Effector CD4-positive, alpha-beta T cell (primary cell): ENCODE measurements at places on chromosomes 1 and 21.

GRCh38 chr21:31132574-31133242, 94.4 kb upstream of the KRTAP19-8 start:
- peak; percentile 65 for DNase-seq

GRCh38 chr1:47201179-47201578, 11.3 kb upstream of the PDZK1IP1 start:
- DNase-seq: no peak

GRCh38 chr1:12109901-12110300, 46.8 kb downstream of the TNFRSF8 start:
- no peak for DNase-seq

- no peak for DNase-seq
Observed at GRCh38 chr1:112911506-112912220, 44.3 kb downstream of the SLC16A1 start.

DNA sequence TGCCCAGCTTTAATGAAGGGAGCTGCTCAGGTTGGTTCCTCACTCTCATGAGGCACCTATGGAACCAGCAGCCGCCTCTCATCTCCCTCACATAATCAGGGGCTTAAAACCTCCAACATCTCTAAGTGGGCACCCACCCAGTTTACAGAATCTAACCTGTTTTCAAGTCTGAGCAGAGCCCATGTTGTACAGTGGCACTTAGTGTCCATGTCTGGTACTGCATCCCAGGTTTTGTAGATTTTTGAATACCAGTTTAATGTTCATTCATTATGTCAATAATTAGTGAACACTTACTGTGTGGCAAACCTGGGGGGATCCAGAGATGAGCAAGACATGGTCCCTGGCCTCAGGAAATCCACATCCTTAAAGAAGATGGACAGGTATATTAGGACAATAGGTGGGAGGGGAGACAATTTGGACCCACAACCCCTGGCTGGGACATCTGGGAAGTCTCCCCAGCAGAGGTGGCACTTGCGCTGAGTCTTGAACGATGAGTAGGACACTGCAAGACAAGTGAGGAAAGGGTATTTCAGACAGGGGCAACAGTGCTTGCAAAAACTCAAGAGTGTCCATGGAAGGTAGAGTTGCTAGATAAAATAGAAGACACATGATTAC, 83.3 kb downstream of the LACTBL1 start:
- no peak for DNase-seq

DNA sequence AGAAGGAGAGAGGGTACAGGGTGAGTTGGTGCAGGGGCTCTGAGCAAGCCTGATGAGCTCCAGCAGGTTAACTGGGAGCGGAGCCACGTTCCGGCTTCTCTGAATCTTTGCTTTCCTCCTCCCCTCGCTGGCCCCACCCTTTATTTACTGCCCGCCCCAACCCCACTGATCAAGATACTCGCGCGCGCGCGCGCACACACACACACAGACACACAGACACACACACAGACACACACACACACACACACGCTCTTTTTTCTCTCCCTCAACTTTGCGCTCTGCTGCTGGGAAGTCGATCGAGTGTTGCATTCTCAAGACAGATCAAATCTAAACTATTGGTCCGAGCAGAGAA, at the start of gene GRIK1:
Gene GRIK1, minus strand, starts transcription at position 73 of the 352 bp plus-strand sequence.
- no peak for DNase-seq

- DNase-seq: no peak
Observed at GRCh38 chr1:216456682-216457081, 33.4 kb upstream of the USH2A start.

GRCh38 chr1:104787866-104788510, 1038.3 kb downstream of the AMY1C start:
- DNase-seq: no peak

DNA sequence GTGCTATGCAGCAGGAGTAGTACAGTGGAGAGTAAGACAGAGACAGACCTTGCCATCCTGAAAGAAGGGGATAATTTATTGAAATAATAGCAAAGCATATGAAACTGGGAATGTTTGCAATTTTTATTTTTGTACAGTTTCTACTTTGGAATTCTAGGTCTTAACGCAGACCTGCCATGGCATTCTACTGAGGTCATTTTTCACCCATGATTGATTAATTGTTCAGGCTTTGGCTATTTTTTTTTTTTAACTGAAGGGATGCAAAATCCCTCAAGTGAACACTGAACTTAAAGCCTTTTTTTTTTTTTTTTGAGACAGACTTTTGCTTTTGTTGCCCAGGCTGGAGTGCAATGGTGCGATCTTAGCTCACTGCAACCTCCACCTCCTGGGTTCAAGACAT, 27.1 kb downstream of the MTF2 start:
- no peak for DNase-seq

GRCh38 chr1:241972703-241973369, 15.3 kb downstream of the BECN2 start:
- DNase-seq: no peak

- no peak for DNase-seq
Observed at GRCh38 chr1:230682274-230682673, 31.6 kb downstream of the AGT start.

GRCh38 chr1:24935615-24936484, 5.8 kb upstream of the RUNX3 start:
- DNase-seq: no peak

- no peak for DNase-seq
Observed at GRCh38 chr1:29424266-29424665, 187.9 kb downstream of the PTPRU start.

DNA sequence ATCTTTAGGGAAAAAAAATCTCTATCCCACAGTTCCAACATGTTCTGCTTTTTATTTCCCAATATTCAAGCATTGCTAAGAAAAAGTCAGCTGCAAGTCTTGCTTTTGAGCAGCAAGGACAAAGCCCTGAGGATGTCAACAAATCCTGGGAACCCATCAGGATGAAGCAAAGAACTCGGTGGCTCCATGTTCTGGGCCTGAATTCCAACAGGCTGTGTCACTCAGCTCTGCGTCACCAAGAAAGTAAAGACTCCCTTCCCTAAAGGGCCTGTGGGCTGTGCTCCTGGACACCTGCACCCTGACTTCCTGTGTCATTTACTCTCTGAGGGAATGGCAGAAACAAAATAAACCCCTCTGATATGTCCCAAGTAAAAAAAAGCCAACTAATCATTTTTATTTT, 95.5 kb downstream of the TIAM1 start:
- no peak for DNase-seq

DNA sequence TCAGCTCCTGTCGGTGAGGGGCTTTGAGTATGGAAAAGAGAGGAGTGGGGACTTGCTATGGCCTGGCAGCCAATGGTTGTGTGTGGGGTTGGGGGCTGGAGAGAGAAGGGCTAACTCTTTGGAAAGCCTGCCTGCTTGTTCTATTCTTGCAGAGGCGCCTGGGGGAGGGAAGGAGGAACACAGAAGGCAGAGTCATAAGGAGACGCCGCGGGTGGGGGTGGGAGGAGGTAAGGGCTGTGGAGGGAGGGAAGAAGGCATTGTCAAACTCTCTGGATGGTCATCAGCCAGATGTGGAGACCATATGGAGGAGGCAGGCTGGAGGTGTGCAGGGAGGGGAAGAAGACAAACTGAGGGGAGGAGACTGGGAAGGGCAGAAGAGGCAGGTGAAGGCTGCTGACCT, 70.0 kb downstream of the PLXNA2 start:
- no peak for DNase-seq

- DNase-seq: no peak
Observed at GRCh38 chr1:184340984-184341383, 45.8 kb upstream of the C1orf21 start.

- DNase-seq: no peak
Observed at GRCh38 chr1:82555501-82555900, 754.8 kb downstream of the ADGRL2 start.

GRCh38 chr1:101915597-101915996, 81.1 kb downstream of the OLFM3 start:
- no peak for DNase-seq

GRCh38 chr1:192168964-192169363, 10.7 kb downstream of the RGS18 start:
- no peak for DNase-seq

GRCh38 chr1:204128964-204129896, 22.6 kb downstream of the ETNK2 start:
- peak; percentile 34 for DNase-seq

- DNase-seq: no peak
Observed at GRCh38 chr1:23221107-23221506, 3.8 kb upstream of the HTR1D start.

- no peak for DNase-seq
Observed at GRCh38 chr1:41498804-41499203, 14.3 kb upstream of the EDN2 start.
